ENCODE measurements at places on chromosomes 4 and X. TPM values are rescaled to one million over a fixed set of nuclear protein-coding genes. Genes with fewer than 3 reads are reported as not detected.

GRCh38 chr4:120718979-120719566 lies 203.5 kb downstream of the PRDM5 start:
- H3K4me3 ChIP-seq, result no peak overlapping the region
- H3K36me3 ChIP-seq, result no peaks in the 10 kb centered on the region
- H3K27me3 ChIP-seq, result no peaks in the 10 kb centered on the region
- peak; percentile 16 for DNase-seq
- no peak overlapping the region for H3K27ac ChIP-seq

DNA sequence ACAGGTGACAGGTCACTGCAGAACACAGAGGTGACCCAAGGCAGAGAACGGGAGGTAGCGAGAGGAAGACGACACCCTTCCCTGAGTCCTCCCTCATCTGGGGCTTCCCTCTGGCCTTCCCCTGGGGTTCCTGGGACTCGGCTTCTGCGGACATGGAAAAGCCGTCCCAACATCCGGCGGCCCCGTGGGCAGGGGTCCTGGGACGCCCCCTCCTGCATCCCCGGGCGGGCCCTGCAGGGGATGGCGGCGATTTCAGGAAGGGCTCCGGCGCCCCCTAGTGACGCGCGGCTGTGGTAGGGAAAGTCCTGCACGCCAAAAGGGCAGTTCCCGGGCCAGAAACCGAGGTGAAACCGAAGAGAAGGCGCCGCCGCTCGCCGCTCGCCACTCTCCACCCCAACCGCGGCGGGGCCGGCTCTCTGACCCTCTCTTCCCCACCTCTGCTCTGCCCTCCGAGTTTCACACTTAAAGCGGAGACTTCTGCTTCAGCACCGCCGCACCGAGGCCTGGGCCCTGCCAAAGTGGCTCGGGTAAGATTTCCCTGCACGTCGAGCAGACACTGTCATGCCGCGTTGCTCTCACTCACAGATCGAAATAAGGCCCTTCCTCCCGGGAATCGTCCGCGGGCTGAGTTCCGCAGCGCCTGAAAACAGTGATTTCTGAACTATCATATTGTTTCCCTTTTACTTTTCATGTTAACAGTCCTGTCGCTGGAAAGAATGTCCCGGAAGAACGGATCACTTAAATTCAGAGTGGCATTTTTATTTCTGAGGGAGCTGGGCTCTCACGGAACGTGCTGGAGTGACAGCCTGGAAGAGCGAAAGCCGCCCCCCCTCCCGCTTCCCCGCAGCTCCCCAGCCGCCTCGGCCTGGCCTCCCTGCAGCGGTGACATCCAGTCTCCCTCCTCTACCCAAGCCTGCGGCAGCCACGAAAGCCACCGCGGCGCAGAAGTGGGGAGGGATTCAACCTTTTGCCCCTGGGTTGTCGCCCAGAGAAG lies 110.6 kb downstream of the DCTD start:
- peak; percentile 48 for DNase-seq
- peak overlapping the region; percentile 36 for H3K4me3 ChIP-seq
- H3K27me3 ChIP-seq, result peaks cover 17% of the 10 kb centered on the region
- H3K27ac ChIP-seq, result no peak overlapping the region

DNA sequence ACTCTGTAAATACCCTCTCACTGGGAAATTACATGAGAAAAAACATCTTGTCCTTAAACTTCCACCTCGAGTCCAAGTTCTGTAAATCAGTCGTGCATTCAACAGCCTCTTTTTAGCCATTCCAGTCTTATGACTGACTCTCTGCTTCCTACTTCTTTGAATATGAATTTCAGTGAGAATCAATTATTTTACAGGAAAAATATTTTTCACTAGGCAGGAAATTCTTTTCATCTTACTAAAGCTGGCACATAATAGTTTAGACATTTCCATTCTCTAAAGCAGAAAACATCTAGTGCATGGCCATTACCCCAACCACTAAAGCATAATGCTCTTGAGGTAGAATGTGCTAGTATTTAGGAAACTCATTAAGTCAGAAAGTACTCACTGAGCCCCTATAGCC lies 565.7 kb upstream of the FAT1 start:
- DNase-seq, result no peak
- H3K4me3 ChIP-seq, result no peak overlapping the region
- H3K4me1 ChIP-seq, result no peaks in the 10 kb centered on the region
- no peak overlapping the region for H3K27ac ChIP-seq

DNA sequence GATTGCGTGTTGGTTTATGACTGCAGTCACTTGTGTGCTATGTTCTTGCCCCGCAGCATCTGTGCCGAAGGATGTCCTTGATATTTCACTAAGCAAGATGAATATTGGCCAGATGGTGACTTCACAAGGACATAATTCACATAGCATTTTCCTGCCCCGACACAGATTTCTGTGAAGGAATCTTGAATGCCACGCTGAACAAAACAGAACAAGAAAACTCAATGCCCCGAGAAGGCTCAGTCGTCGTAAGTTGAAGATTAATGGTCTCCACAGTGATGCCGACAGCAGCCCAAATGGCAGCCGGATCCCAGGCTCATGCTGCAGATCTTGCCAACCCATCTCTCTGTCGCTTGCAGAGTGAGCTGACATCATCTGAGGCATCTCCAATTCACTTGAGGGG lies 145.9 kb downstream of the CPEB2 start:
- H3K36me3 ChIP-seq, result no peaks in the 10 kb centered on the region
- no peaks in the 10 kb centered on the region for H3K27me3 ChIP-seq

DNA sequence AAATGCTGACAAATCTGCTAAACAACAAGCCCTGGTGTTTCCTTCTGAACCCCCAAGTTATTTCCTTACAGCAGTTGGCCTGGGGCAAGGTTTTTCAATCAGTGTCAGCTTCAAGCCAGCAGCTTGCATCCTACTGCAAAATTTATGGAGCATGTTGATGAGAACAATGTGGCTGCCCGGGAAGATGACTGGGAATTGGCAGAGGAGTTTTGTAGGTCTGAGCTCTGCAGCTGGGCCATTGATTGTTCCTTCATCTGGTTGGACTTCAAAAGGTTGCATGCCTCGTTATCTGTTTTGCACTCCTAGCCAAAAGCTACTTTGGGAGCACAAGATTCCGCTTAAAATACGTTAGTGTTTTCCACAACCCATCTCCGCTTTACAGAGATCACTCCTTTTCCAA lies 1030.3 kb upstream of the LCORL start:
- H3K4me1 ChIP-seq, result no peaks in the 10 kb centered on the region
- DNase-seq, result no peak
- H3K27ac ChIP-seq, result no peak overlapping the region
- H3K4me3 ChIP-seq, result no peak overlapping the region
- no peaks in the 10 kb centered on the region for H3K36me3 ChIP-seq

DNA sequence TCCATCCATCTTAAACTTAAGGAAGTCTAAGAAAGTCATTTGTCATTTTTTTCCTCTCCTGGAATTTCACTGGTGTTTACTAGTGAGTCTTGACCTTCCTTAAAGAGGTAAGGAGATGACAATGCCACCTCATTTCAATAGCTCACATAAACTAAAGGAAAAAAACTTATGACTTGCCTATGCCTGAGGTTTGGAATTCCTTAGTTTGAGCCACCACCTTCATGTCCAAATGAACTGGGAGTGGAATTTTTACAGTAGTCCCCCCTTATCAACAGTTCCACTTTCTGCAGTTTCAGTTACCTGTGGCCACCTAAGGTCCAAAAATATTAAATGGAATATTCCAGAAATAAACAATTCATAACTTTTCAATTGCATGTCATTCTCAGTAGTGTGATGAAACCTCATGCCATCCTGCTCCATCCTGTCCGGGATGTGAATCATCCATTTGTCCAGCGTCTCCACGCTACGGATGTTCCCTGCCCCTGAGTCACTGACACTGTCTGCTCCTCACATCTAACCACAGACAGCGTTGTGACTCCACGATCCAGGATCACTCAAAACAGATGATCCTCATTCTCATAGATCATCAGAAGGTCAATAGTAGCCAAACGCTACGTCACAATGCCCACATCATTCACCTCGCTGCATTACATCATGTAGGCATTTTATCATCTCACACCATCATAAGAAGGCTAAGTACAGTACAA lies 177.4 kb downstream of the SH3KBP1 start:
- DNase-seq, result no peak
- no peak overlapping the region for H3K27ac ChIP-seq
- H3K27me3 ChIP-seq, result no peaks in the 10 kb centered on the region
- H3K4me1 ChIP-seq, result peaks cover 20% of the 10 kb centered on the region
- no peaks in the 10 kb centered on the region for H3K36me3 ChIP-seq

DNA sequence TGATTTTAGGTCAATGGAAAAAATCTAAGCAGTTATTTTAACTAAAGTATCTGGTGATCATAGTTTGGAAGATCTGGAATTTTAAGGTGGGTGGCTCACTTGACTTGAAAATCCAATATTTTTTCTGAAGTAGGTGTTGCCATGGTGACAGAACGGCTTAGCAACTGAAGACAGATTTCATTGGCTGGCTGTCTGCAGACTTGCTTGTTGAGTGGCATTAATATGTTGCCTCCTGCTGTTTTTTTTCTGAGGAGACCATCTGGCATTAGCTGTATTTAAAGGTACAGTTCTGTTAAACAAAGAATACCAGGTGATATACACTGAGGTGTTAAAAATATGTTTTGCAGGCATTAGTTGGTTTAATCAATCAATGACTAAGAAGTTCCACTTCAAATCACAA lies 19.8 kb downstream of the CPE start:
- H3K27me3 ChIP-seq, result no peaks in the 10 kb centered on the region
- H3K4me1 ChIP-seq, result no peaks in the 10 kb centered on the region
- no peaks in the 10 kb centered on the region for H3K36me3 ChIP-seq
- DNase-seq, result no peak
- H3K4me3 ChIP-seq, result no peak overlapping the region
- H3K27ac ChIP-seq, result no peak overlapping the region

DNA sequence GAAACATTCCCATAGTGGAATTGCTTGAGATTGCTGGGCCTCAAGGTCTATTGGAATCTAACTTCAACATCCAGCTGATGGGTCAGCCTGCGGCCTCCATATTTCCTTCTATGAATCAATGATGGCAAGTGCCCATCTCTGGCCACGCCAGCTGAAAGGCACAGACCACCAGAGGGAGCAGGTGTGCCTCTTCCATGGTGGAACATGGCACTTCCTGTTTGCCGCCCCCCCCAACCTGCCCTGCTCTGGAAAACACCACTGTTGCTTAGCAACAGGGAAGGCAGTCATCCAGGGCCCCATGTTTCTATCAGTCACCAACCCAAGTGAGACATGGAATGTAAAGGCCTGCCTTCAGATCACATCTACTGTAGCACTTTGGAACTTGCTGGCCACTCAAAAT lies 11.6 kb downstream of the PAGE4 start:
- H3K4me1 ChIP-seq, result no peaks in the 10 kb centered on the region
- H3K27me3 ChIP-seq, result peaks cover 4% of the 10 kb centered on the region
- H3K4me3 ChIP-seq, result no peak overlapping the region
- no peak overlapping the region for H3K27ac ChIP-seq
- DNase-seq, result no peak

- DNase-seq, result no peak
- no peaks in the 10 kb centered on the region for H3K27me3 ChIP-seq
- no peak overlapping the region for H3K4me3 ChIP-seq
- peaks cover 16% of the 10 kb centered on the region for H3K4me1 ChIP-seq
- no peak overlapping the region for H3K27ac ChIP-seq
- H3K36me3 ChIP-seq, result no peaks in the 10 kb centered on the region
These were observed 38.9 kb downstream of the TKTL1 start for GRCh38 chrX:154334496-154334895.

DNA sequence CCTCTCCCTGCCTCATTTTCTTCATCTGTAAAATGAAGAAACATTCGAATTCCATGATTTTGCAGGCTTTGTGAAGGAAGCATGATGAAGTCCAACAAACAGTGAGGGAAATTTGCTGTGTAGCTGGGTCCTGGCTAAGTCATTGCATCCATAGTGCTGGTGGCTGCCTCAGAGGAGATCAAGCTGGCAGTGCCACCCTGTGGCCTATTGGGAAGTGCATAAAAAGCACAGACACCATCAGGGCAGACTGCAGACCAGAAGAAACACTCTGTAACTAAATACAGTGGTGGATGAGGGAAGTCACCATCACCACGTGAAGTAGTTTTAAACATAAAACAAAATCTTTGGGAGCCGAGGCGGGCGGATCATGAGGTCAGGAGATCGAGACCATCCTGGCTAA lies 40.7 kb upstream of the DDX3X start:
- no peaks in the 10 kb centered on the region for H3K4me1 ChIP-seq
- no peaks in the 10 kb centered on the region for H3K27me3 ChIP-seq

- no peaks in the 10 kb centered on the region for H3K36me3 ChIP-seq
- DNase-seq, result no peak
- H3K27ac ChIP-seq, result no peak overlapping the region
These were observed 5.3 kb upstream of the OTC start for GRCh38 chrX:38347136-38347535.

GRCh38 chrX:72687396-72687795 lies 26.7 kb downstream of the PHKA1 start:
- H3K27ac ChIP-seq, result no peak overlapping the region
- no peak for DNase-seq
- no peaks in the 10 kb centered on the region for H3K4me1 ChIP-seq
- no peaks in the 10 kb centered on the region for H3K27me3 ChIP-seq
- no peak overlapping the region for H3K4me3 ChIP-seq
- H3K36me3 ChIP-seq, result no peaks in the 10 kb centered on the region

DNA sequence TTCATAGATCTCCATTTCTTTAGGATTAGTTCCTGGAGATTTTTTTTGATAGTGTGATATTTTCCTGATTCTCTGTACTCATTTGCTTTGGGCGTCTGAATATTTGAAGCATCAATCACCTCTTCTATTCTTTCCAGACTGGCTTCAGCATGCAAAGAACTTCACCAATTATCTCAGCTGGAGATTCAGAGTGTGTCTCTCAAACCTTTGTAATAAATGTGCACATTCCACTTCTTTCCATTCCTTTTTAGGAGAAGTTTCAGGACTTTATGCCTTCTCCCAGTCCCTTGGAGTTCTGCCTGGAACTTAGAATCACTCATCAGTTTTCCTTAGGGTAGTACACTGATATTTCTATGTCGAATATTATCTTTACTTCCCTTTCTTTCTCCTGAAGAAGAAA lies 334.8 kb downstream of the TEX13C start:
- no peak overlapping the region for H3K4me3 ChIP-seq
- H3K27ac ChIP-seq, result no peak overlapping the region
- no peaks in the 10 kb centered on the region for H3K4me1 ChIP-seq
- no peak for DNase-seq
- no peaks in the 10 kb centered on the region for H3K36me3 ChIP-seq
- no peaks in the 10 kb centered on the region for H3K27me3 ChIP-seq

DNA sequence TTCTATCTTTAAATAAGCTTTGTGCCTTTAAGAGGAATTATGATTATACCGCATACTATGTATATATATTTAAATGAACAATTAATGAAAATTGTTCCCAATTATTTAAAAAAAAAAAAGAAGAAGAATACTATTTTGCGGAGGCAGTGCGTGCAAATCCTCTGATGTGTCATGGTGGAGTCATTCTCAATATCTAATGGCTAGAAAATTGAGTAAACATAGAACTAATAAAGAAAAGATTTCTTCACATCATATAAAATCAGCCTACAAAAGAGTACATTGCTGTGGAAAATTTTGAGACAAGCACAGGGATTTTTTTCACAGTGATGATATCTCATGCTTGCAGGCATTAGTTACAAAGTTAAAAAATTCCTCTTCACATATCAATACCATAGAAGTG lies 2.6 kb upstream of the EREG start:
- H3K4me3 ChIP-seq, result no peak overlapping the region
- no peaks in the 10 kb centered on the region for H3K36me3 ChIP-seq
- DNase-seq, result no peak
- H3K4me1 ChIP-seq, result peaks cover 9% of the 10 kb centered on the region
- H3K27ac ChIP-seq, result no peak overlapping the region
- peaks cover 18% of the 10 kb centered on the region for H3K27me3 ChIP-seq

SYTL4 gene
- 0.20 TPM for total RNA-seq

PPP1R2C gene
- total RNA-seq, result not detected

CPZ gene
- not detected for total RNA-seq

TMEM185A gene
- 13.8 TPM for total RNA-seq

AFAP1 gene
- 4.8 TPM for total RNA-seq

ZNF630 gene
- total RNA-seq, result 2.2 TPM

All from T-cell (primary cell).